ENCODE measurements at places on chromosomes 7 and 10. TPM values are rescaled to one million over a fixed set of nuclear protein-coding genes. Genes with fewer than 3 reads are reported as not detected.

The CABCOCO1 gene
- total RNA-seq = not detected

The SH2D4B gene
- total RNA-seq = not detected

The SPDYE3 gene
- not detected for total RNA-seq

The HDAC9 gene
- total RNA-seq = 0.29 TPM

The EBF3 gene
- total RNA-seq = 0.15 TPM

The CPN1 gene
- 0.16 TPM for total RNA-seq

The SLC18A2 gene
- 0.05 TPM for total RNA-seq

Data from A549 treated with DMSO at 1 μM for 4 hours (cell line).